ENCODE measurements at places on chromosomes 16 and 17.

DNA sequence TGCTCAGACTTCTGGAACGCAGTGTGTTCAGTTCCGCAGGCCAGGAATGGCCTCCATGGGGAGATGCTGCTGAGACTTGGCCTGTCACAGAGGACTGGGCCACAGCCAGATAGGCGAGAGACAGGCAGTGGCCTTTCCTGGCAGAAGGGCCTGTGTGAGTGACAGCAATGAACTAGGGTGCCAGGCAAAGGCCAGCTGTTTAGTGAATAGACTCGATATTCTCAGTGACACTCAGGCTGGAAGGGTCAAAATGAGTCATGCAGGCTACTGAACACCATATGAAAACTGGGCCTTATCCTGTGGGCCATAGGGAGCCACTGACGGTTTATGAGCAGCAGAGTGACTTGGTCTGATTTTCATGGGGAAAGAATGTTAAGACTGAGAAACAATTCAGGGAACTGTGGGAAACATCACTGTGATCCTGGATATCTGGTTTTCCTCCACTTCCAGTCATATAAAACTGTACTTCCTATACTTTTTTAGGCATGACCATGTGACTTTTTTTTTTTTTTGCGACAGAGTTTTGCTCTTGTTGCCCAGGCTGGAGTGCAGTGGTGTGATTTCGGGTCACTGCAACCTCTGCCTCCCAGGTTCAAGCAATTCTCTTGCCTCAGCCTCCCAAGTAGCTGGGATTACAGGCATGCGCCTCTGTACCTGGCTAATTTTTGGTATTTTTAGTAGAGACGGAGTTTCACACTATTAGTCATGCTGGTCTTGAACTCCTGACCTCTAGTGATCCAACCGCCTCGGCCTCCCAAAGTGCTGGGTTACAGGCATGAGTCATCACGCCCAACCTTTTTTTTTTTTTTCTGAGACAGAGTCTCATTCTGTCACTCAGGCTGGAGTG is 5.2 kb upstream of the NUBP1 start:
- no peak for DNase-seq

GRCh38 chr17:2876467-2876866 is 80.2 kb downstream of the RAP1GAP2 start:
- DNase-seq, result no peak

DNA sequence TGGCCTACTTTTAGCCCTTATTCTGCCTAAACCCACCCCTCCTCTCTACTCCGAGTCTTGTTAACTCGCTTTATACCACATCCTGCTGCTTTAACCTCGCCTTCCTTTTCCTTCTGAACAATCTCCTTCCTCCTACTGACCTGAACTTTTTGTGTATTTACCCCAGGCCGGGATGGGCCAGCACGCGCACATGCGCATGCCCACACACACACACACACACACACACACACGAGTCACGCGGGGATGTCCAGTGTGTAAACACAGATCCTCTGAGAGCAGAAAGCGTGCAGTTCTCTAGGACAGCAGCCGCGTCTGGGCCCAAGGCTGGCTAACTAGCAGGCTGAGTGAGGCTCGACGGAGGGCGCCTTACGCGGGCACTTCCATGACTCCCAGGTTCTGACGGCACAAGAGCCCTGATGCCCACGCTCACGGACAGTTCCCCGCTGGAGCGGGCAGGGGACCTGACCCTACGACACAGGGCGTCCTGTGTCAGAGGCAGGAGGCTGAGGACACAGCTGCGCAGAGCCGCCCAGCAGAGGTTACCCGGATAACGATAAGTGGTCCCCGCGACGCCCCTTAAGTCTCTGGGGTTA is 610 bp downstream of the PIK3R5 start:
- no peak for DNase-seq

GRCh38 chr17:60158751-60159478 is 9.1 kb downstream of the CA4 start:
- peak; percentile 27 for DNase-seq

- DNase-seq, result no peak
Observed at GRCh38 chr17:13589658-13590057, 12.1 kb downstream of the HS3ST3A1 start.

GRCh38 chr17:81027591-81028505 is 7.1 kb upstream of the BAIAP2 start:
- no peak for DNase-seq

DNA sequence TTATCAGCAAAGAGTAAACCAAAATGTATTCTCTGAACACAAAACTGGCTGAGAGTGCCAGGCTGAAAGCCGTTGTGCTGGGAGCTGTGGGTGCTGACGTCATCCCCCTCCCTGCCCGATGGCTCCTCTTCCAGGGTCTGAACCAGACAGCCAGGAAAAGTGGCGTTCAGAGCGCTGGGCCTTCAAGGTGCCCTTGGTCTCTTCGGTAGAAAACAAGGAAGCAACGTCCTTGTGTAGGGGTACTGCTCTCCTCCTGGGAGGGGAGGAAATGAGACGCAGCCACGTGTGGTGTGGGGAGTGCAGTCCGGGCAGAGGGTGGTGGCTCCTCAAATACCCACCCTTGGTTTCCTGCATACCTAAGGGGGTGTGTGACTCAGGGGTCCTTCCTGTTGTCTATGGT is 394.7 kb downstream of the SEC14L1 start:
- DNase-seq, result no peak

- DNase-seq, result no peak
Observed at GRCh38 chr16:80693553-80693952, 110.8 kb downstream of the CDYL2 start.

DNA sequence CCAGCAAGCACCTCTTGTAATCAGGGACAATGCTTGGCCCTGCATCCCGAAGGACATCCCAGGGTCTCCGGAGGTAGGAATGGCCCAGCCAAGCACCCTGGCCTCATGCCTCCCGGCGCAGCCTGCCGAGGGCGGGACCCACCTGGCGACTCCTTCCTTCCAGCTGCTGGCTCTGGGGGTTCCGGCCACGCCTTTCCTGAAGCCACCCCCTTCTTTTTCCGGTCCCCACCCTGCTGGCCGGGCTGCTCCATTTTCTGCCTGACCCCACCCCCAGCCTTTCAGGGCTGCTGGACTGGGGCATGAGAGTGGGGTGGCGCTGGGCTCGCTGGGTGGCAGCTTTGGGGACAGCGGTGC is 22.5 kb upstream of the CIBAR2 start:
- DNase-seq, result no peak

- peak; percentile 52 for DNase-seq
Observed at GRCh38 chr16:2715519-2715918, 4.5 kb downstream of the PRSS27 start.

DNA sequence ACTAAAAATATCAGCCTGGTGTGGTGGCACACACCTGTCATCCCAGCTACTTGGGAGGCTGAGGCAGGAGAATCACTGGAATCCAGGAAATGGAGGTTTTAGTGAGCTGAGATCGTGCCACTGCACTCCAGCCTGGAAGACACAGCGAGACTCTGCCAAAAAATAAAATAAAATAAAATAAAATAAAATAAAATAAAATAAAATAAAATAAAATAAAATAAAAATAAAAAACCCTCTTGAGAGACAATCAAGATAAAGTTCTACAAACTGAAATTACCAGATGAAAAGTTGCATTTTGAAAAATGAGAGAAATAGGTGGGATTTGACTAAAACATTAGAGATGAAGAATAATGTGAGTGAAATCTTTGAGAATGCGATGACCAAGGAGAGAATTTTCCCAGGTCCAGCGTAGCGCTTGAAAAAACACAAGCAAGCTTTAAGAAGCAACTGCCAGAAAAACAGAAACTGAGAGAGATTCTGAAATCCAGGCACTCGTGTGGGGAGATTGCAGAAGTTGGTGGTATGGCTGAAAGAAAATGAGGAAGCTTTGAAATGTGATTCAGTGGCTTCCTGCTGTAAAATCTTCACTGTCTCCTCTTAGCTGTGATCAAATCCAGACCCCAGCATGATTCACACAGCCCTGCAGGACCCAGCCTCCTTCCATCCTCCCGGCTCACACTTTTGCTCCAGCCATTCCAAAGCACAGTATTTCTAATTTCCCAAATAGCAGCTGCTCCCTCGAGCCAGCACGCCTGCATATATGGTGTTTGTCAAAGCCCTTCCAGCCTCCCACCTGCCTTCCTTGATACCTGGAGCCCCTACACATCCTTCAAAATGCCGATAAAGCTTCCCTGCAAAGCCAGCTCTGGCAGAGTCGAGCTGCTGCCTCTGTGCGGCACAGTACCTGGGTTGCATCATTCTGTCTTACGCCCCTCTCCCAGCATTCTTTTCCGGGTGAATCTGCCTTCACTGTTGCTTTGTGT is 8.2 kb upstream of the CD300E start:
- DNase-seq, result no peak
